ENCODE measurements at places on chromosomes 2 and 18. TPM values are rescaled to one million over a fixed set of nuclear protein-coding genes. Genes with fewer than 3 reads are reported as not detected.

Gene SCN2A
- 1.8 TPM for total RNA-seq

Gene ELMOD3
- 21.4 TPM for total RNA-seq

Gene COL4A4
- 17.2 TPM for total RNA-seq

Gene ITGB6
- 0.99 TPM for total RNA-seq

Gene CFAP53
- not detected for total RNA-seq

Gene OTOS
- not detected for total RNA-seq

Gene ATP6V1C2
- total RNA-seq = 5.3 TPM

Gene DLGAP1
- total RNA-seq = 19.0 TPM

Gene FSIP2
- total RNA-seq = 1.2 TPM

Gene TXNDC2
- 8.8 TPM for total RNA-seq
